ENCODE measurements at places on chromosomes 16 and 17. TPM values are rescaled to one million over a fixed set of nuclear protein-coding genes. Genes with fewer than 3 reads are reported as not detected.

The UTS2R gene
- not detected for total RNA-seq

The SLC13A2 gene
- total RNA-seq: not detected

The KCNG4 gene
- not detected for total RNA-seq

The KRTAP4-4 gene
- total RNA-seq: not detected

The CPHXL2 gene
- total RNA-seq: not detected

The ZC3H7A gene
- total RNA-seq: 25.5 TPM

The SGCA gene
- total RNA-seq: 23.7 TPM

The FKBP10 gene
- total RNA-seq: 408 TPM

The ARL2BP gene
- 77.8 TPM for total RNA-seq

The RHBDF1 gene
- total RNA-seq: 31.4 TPM

The CNGB1 gene
- not detected for total RNA-seq

The ZNF200 gene
- total RNA-seq: 11.1 TPM

The SLFN14 gene
- total RNA-seq: not detected

The EVI2B gene
- total RNA-seq: under 0.01 TPM

The CUEDC1 gene
- total RNA-seq: 7.7 TPM

The CYGB gene
- 25.1 TPM for total RNA-seq

The TNRC6A gene
- total RNA-seq: 33.4 TPM

The PTGES3L gene
- 0.28 TPM for total RNA-seq

The MPP2 gene
- total RNA-seq: 2.9 TPM

The KRT15 gene
- total RNA-seq: 3.5 TPM

The KRT31 gene
- not detected for total RNA-seq

The SLC38A8 gene
- not detected for total RNA-seq

The CHRNE gene
- 0.56 TPM for total RNA-seq

The ZPBP2 gene
- not detected for total RNA-seq

The MT1H gene
- 0.77 TPM for total RNA-seq

All from regular cardiac myocyte (primary cell).